ENCODE measurements at places on chromosomes 1 and 21.

GRCh38 chr1:53344921-53345838 is 17.3 kb upstream of the LRP8 start:
- DNase-seq = no peak

DNA sequence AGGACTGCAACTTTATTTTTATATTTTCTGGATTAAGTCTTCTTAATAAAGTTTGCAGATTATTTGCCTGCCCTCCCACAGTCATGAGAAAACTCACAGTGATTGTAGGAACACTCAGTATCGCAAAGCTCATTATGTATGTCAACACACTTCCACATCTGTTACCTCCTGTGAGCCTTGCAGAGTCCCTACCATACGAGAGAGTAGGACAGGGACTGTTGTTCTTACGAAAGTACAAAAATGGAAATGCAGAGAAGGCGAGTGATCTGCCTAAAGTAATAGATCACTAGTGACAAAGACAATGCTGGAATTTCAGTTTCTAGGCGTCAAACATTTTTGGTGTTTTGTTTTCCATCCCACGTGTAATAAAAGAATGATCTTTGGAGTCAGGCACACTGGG is 131.7 kb downstream of the SYT2 start:
- DNase-seq = no peak

DNA sequence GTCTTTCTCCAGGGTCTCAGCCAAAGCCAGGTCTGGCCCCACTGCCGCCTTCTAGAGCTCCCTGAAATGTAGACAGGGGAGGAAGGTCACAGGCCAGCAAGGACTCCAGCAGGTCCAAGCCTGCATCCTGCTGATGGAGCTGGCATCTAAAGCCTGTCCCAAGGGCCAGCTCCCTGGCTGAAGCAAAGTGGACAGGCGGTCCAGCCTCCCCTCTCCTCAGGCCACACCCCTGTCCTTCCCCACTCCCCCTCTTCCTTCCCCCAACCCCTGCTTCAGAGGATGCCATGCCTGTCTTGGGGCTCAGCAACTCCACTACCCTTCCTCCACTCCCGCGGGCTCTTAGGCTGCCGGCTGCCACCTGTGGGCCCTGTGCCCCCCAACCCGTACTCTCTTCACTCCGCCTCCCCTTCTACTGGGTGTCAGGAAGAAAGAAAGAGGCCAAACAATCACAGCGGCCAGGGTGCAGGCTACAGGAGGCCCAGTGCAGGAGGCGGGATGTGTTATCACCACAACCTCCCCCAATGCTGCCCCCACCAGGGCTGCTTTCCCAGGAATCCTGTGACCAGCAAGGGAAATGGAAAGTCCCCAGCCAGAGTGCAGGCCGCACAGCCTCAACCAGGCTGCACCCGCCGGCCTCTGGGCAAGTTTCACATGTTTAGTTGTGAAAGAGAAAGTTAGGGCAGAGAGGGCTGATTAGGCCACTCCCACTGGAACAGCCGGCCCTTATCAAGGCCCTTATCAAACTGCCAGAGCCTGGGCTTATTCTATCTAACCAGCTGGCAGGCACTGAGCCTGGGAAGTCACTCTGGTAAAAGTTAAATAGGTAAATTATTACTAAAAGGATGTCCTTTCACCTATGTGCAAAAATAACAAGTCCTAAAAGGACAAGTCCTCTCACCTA is 34.1 kb downstream of the ACOT7 start:
- peak; percentile 74 for DNase-seq

DNA sequence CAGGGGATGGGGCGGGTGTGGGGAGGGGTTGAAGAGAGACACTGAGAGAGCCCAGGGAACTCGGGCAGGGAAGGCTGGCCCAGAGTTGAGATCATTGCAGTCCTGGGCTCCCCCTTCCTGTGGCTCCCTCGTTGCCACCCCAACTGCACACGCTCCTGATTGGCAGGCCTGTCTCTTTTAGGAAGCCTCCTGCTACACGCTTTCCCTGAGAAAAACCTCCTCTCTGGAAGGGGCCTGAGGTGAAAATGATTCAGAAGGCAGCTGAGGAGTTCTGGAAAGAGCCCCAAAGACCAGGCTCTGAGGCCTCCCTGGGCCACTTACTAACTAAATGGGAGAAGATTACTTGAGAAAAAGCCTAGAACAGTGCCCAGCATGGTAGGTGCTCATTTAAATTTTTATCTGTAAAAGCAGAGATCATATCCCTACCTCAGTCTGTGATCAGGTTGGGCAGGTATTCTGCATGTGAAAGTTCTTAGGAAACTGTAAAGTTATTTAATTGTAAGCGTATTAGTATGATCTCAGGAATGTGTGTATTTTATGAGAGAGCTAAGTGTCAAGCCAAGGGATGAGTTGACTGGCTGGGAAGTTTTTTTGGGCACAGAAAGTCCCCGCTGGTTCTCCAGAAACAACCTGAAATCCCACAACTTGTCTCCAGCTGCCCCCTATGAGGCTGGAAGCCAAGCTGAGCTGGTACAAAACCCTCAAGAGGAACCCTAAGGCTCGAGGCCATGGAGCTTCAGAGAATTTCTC is 65.2 kb upstream of the EPS8L3 start:
- no peak for DNase-seq

GRCh38 chr1:100622037-100622436 is 84.1 kb downstream of the GPR88 start:
- peak; percentile 9 for DNase-seq

- no peak for DNase-seq
Observed at GRCh38 chr1:154720328-154721297, 112.6 kb upstream of the ADAR start.

DNA sequence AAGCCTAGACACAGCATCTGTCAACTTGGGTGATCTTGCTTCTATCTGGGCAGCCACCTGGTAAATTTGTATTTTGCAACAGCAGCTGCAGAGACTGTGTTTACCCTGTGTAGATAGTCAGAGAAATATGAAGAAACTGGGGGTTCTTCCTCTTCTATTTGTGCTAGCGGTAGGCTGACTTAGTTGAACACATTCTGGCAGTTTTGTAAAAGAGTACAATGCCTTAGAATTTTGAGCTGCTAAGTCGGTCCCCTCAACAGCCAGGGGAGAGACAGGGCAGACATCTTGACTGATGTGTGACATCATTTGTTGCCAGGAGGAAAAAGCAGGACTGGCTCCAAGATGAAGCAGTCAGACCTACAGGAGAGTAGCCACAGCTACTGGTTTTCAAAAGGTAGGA is 53.7 kb downstream of the KCNJ6 start:
- no peak for DNase-seq

All from activated naive CD8-positive, alpha-beta T cell treated with anti-CD3 and anti-CD28 coated beads for 36 hours (primary cell).